ENCODE measurements at places on chromosomes 3 and 15. TPM values are rescaled to one million over a fixed set of nuclear protein-coding genes. Genes with fewer than 3 reads are reported as not detected.

DNAJC13 gene
- 103 TPM for total RNA-seq

SKIL gene
- 107 TPM for total RNA-seq

CCDC39 gene
- 0.12 TPM for total RNA-seq

WDR49 gene
- total RNA-seq = under 0.01 TPM

HAPLN3 gene
- total RNA-seq = 2.6 TPM

FETUB gene
- not detected for total RNA-seq

HRH1 gene
- total RNA-seq = 11.4 TPM

SENP7 gene
- total RNA-seq = 14.7 TPM

TRPM7 gene
- total RNA-seq = 93.0 TPM

CLDN1 gene
- total RNA-seq = 0.55 TPM

GP9 gene
- total RNA-seq = not detected

CALML4 gene
- total RNA-seq = 1.1 TPM

ZMYND10 gene
- 1.2 TPM for total RNA-seq

EPHB3 gene
- total RNA-seq = 8.5 TPM

PRSS50 gene
- total RNA-seq = 0.12 TPM

EOMES gene
- total RNA-seq = not detected

PSMD2 gene
- 711 TPM for total RNA-seq

CMTM8 gene
- total RNA-seq = 0.12 TPM

C3orf80 gene
- 4.9 TPM for total RNA-seq

CORO2B gene
- 26.7 TPM for total RNA-seq

GOLGA8R gene
- total RNA-seq = 1.9 TPM

CADPS gene
- total RNA-seq = 11.9 TPM

APH1B gene
- total RNA-seq = 20.4 TPM

CXCR6 gene
- under 0.01 TPM for total RNA-seq

A4GNT gene
- total RNA-seq = not detected

GOLGA6B gene
- not detected for total RNA-seq

SCAANT1 gene
- total RNA-seq = not detected

TTLL13 gene
- total RNA-seq = not detected

SEMA3B gene
- total RNA-seq = 6.8 TPM

MUC13 gene
- total RNA-seq = not detected

TTC21A gene
- total RNA-seq = 3.6 TPM

GPR176 gene
- 135 TPM for total RNA-seq

TP63 gene
- under 0.01 TPM for total RNA-seq

GOLGA6L7 gene
- not detected for total RNA-seq

CTDSPL gene
- total RNA-seq = 38.2 TPM

TSPAN3 gene
- 182 TPM for total RNA-seq

GOLGA6D gene
- total RNA-seq = not detected

SLC28A1 gene
- 0.12 TPM for total RNA-seq

C3orf22 gene
- total RNA-seq = not detected

GOLGB1 gene
- total RNA-seq = 57.1 TPM

IRAK2 gene
- total RNA-seq = 4.9 TPM

GPR149 gene
- not detected for total RNA-seq

NPAP1 gene
- total RNA-seq = not detected

EXD1 gene
- total RNA-seq = 0.11 TPM

CFAP161 gene
- total RNA-seq = 0.12 TPM

ATP8B4 gene
- total RNA-seq = 2.1 TPM

SRP14 gene
- total RNA-seq = 184 TPM

PRR23B gene
- total RNA-seq = not detected

NR1I2 gene
- not detected for total RNA-seq

CCR3 gene
- total RNA-seq = not detected

LTK gene
- 0.37 TPM for total RNA-seq
